GM12891 (cell line): ENCODE measurements at places on chromosomes 2 and 18.

DNA sequence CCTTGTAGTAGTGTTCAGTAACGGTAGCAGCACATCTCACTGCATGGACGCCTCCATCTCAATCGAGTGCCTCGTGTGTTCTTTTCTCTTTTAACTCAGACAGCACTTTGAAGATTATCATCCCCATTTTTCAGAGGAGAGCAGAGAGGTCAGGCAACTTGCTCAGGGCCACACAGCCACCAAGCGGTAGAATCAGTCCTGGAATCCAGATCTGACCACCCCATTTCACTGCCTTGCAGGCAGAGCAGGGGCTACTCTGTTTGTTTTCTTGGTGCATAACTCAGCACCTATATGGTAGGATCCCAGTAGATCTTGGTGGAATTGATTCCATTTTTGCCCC is 129.5 kb downstream of the SMAD7 start:
- DNase-seq = no peak

- no peak for DNase-seq
Observed at GRCh38 chr2:20523073-20523798, 76.4 kb downstream of the RHOB start.

GRCh38 chr18:35504996-35505395 is 7.2 kb upstream of the INO80C start:
- no peak for DNase-seq

GRCh38 chr2:210617318-210617717 is 60.9 kb downstream of the CPS1 start:
- DNase-seq = no peak

- no peak for DNase-seq
Observed at GRCh38 chr2:126751477-126751876, 95.5 kb downstream of the GYPC start.

DNA sequence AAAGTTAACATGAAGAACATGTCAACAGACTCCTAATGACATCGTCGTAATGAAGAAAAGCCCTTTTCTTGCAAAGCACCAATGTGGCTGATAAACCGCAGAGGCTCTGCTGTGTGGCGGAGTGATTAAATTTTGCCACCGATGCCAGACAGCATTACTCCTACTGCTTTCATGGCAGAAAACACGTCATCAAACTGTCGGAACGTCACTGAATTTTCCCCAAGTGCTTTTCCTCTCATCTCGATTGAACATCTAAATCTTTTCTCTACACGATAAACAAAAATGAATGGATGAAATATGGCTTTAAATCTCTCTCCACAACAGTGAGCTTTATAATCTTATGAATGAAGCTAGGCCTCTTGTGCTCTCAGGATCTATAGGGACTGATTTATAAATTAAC is 159.8 kb upstream of the REG3G start:
- DNase-seq = no peak

DNA sequence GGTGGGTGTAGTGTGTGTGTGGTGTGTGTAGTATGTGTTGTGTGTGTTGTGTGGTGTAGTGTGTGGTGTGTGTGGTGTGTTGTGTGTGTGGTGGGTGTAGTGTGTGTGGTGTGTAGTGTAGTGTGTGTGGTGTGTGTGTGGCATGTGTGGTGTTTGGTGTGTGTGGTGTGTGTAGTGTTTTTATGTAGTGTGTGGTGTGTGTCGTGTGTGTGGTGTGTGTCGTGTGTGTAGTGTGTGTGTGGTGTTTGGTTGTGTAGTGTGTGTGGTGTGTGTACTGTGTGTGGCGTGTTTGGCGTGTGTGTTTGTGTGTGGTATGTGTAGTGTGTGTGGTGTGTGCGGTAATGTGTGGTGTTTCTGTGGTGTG is 4.7 kb upstream of the RTP5 start:
- no peak for DNase-seq

DNA sequence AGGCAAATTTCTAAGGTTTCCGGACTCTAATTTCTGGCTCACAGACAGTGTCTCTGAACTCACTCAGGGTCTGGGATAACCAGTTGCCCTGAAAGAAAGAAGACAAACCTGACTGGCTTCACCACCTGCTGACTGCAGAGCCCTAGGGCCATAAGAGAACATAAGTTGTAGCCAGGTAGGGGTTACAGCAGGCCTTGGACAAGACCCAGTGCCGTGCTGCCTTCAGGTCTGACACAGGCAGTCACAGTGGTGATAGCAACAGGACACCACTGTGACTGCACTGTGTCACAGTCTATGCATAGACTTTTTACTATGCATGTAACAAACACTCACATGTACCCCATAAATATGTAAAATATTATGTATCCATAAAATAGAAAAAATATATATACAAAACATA is 508.5 kb downstream of the PID1 start:
- no peak for DNase-seq

- DNase-seq = no peak
Observed at GRCh38 chr2:109069331-109070194, 59.4 kb upstream of the SH3RF3 start.

DNA sequence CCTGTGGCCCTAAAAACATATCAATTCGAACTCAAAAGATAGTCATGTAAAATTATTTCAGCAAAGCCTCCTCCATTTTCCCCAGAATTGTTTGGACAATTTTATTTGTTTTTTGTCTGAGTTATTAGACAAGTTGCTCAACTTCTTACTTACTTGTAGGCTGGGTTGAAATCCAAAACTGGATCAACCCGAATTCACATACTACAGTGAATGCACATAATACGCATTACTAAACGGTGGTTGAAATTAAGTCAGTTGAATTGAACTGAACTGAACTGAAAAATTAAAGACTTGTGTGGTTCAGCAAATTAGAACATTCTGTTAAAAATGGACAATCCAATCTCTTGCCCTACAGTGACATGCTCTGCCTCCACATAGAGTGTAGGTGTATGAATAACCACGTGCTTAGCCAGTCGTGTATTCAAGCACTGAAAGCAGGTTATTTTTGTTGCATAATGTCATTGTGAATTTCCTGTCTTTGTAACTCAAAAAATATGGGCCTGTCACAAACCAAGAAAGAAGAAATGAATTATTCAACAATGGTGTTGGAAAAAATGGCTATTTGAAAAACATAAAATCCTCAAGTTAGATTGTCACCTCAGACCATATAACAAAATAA is 441.0 kb downstream of the TXNL1 start:
- no peak for DNase-seq

- no peak for DNase-seq
Observed at GRCh38 chr18:41077076-41077475, 878.0 kb upstream of the PIK3C3 start.

DNA sequence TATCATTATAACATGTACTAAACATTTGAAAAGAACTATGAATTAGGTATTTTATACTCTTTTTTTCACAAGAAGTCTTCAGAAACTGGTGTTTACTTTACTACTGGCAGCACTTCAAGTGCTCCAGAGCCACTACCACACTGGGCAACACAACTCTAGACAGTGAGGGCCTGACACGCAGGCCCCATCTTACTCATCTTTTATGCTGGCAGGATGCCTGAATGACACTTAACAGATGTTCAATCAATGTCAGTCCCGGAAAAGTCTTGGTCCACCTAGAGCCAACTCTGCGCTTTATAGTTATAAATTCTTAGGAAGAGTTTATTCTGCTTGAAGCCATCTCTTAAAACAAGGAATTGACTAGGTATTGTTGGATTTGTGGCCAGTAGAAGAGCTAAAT is 8.7 kb upstream of the WIPF1 start:
- no peak for DNase-seq

DNA sequence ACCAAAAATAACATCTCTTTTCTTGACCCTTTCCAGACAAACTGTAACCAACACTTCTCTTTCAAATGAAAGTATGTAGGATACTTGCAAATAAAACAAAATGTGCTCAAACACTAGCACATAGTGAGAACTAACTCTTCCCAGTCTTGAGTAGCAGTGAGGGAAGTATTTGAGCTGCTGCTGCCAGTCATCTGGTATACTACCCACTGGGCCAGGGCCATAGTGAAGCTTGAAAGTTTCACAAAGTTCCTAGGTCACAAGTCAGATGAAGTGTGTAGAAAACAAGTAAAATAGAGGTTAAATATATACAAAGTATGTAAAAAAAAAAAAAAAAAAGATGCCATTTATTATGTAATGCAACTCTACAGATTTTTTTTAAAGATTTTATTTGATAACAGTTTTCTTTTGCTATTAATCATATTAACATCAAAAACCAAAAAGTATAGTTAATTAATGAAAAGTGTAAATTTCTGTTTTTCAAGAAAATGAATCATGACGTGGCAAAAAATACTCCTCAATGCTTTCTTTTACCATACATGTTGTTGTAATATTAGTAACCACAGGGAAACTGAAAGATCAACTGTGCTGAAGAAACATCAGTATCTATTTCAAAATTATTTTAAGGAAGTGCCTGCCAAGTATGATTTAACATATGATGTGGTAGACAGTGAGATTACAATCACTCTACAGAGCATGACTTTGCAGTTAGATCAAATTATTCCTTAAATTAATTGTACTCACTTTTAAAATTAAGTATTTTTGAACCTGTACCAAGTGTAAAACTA is 21.6 kb upstream of the TRIB2 start:
- DNase-seq = no peak

- no peak for DNase-seq
Observed at GRCh38 chr2:200810252-200810997, 1.3 kb upstream of the BZW1 start.

DNA sequence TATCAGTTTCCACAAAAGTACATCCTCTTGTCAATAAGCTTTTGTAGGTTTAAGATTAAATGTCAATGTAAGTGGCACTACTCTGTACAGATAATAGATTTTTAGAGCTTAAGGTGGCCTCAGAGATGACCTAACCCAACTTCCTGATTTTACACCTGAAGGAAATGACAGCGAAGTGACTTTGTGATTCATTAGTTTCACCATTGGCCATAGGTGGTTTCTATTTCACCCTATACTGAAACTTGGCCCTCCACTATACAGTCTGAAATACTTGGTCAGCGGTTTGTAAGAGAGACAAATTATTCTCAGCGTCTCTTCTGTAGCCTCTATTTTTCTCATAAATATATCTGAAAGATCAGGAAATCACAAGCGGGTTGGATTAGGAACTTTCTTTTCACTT is 330.4 kb upstream of the FAM98A start:
- DNase-seq = no peak

DNA sequence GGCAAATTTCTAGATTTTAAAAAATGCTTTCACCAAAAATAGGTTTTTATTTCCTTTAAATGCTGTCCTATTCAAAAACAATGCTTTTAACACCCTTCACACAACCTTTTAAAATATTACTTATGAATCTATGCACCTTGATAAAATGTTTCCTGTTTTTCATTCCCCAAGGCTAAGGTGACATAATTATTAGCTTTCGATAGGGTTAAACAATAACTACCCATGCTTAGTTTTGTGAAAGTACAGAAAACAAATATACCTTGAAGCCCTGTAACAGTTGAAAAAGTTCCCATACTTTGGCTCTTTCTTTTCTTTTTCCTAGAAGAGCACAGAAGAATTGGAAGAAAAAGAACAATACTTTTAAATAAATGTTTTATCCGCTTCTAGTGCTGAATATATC is 54.9 kb upstream of the ITPRID2 start:
- no peak for DNase-seq

DNA sequence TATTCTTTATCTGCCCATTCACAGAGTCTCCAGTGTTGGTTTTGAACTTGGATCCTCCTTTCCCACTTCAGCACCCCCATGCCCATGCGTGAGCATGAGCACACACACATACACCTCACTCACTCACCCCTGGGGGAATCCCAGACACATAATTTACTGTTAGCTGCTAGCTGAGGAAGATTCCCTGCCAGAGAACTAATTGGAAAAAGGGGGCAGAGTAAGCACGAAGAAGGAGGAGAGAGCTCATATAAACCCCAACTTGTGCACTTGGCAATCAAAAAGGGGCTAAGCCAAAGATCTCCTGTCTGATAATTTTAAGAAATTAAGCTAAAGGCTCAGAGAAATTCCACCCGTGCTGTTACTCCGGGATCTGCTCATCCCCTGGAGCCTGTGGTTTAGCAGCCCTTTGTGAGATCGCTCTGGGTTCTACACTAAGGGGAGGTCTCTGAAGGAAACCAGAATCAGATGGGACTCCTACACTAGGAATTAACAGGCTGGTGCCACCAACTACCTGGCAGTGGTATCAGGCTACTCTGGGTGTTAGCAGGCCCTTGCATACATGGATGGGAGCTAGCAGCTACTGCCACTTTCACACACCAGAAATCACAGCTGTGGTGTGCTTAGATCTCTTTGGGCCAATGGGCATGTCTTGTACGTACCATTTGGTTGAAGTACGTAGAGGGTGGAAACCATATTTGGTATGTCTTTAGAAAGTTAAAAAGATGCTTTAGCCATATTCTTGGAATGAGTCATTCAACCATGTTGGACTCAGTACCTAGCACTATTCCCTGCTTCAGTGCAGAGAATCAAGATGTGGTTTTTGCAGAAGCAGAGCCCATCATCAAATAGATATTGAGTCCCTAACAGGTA is 95.6 kb upstream of the SLC14A2 start:
- no peak for DNase-seq

- no peak for DNase-seq
Observed at GRCh38 chr2:203718087-203718486, 11.6 kb downstream of the CD28 start.

GRCh38 chr2:216006164-216006663 is 7.1 kb downstream of the MREG start:
- no peak for DNase-seq

- no peak for DNase-seq
Observed at GRCh38 chr2:101516823-101517690, 42.1 kb upstream of the RFX8 start.

DNA sequence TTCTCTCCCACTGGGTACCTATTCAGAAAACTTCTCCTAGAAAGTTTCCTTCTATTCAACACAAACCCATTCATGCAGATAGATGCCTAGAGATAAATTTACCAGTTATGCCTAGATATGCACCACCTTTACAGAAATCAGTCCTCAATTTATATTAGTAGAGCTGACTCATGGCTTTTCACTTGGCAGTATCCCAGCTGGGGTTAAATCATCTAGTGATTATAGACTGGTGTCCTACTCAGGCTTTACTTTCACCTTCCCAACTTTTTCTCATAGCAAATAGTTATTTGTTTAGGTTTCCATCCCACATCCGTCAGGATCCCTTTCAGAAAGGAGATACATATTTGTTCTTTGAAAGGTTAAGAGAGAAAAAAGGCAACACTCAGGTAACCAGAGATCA is 124.5 kb downstream of the AQP4 start:
- no peak for DNase-seq

GRCh38 chr18:77207540-77207939 is 42.1 kb upstream of the GALR1 start:
- DNase-seq = no peak
